ENCODE measurements at places on chromosomes 6 and 20. TPM values are rescaled to one million over a fixed set of nuclear protein-coding genes. Genes with fewer than 3 reads are reported as not detected.

NR2E1 gene
- not detected for total RNA-seq

ARMC12 gene
- 1.3 TPM for total RNA-seq

OR2H1 gene
- not detected for total RNA-seq

MC3R gene
- not detected for total RNA-seq

SGK2 gene
- total RNA-seq, result 2.5 TPM

TBXT gene
- not detected for total RNA-seq

NHSL1 gene
- 19.0 TPM for total RNA-seq

NANP gene
- 6.0 TPM for total RNA-seq

EFCAB8 gene
- total RNA-seq, result 0.97 TPM

GSTA3 gene
- not detected for total RNA-seq

IMPG1 gene
- total RNA-seq, result not detected

NKAPL gene
- not detected for total RNA-seq

SLC22A3 gene
- not detected for total RNA-seq

BMP6 gene
- total RNA-seq, result not detected

- no peak overlapping the region for H3K4me3 ChIP-seq
- peak overlapping the region; percentile 58 for H3K27ac ChIP-seq
- H3K4me1 ChIP-seq, result peaks cover 17% of the 10 kb centered on the region
- no peak for DNase-seq
- no peaks in the 10 kb centered on the region for H3K36me3 ChIP-seq
Observed at GRCh38 chr6:5287205-5287965, 26.1 kb downstream of the FARS2 start.

GRCh38 chr6:115203381-115203780, 857.3 kb downstream of the FRK start:
- H3K27me3 ChIP-seq, result peaks cover 2% of the 10 kb centered on the region
- H3K36me3 ChIP-seq, result no peaks in the 10 kb centered on the region
- H3K27ac ChIP-seq, result no peak overlapping the region
- no peak for DNase-seq
- H3K4me1 ChIP-seq, result no peaks in the 10 kb centered on the region

- H3K27ac ChIP-seq, result no peak overlapping the region
- H3K4me1 ChIP-seq, result peaks cover 13% of the 10 kb centered on the region
- DNase-seq, result no peak
- H3K27me3 ChIP-seq, result no peaks in the 10 kb centered on the region
- no peak overlapping the region for H3K4me3 ChIP-seq
Observed at GRCh38 chr6:8940356-8940755, 505.0 kb upstream of the SLC35B3 start.

- H3K4me3 ChIP-seq, result no peak overlapping the region
- H3K27ac ChIP-seq, result no peak overlapping the region
- no peaks in the 10 kb centered on the region for H3K4me1 ChIP-seq
- no peaks in the 10 kb centered on the region for H3K36me3 ChIP-seq
- DNase-seq, result peak; percentile 78
- H3K27me3 ChIP-seq, result peaks cover 6% of the 10 kb centered on the region
Observed at GRCh38 chr20:24950836-24951525, 1.9 kb downstream of the CST7 start.

- no peak overlapping the region for H3K4me3 ChIP-seq
- H3K27ac ChIP-seq, result no peak overlapping the region
- no peak for DNase-seq
Observed at GRCh38 chr6:27333642-27334040, 21.6 kb upstream of the POM121L2 start.

- peaks cover 8% of the 10 kb centered on the region for H3K4me1 ChIP-seq
- DNase-seq, result no peak
- H3K27me3 ChIP-seq, result peaks cover 81% of the 10 kb centered on the region
- no peak overlapping the region for H3K4me3 ChIP-seq
Observed at GRCh38 chr6:96926425-96926824, 1.9 kb downstream of the KLHL32 start.

DNA sequence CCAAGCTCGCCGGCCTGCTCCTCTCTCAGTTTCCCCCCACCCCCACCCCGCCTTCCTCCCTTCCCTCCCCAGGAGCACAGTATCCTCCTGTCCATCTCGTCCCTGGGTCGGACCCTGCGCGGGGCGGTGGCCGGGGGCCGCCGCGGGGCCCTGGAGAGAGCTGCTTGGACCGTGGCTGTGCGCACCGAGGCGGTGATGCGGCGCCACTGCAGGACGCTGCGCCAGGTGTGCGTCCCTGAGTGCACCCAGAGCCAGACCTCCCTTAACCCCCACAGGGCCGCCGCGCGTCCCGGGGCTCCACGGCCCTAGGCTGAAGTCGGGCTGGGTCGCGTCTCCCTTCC, 2.2 kb downstream of the C20orf204 start:
- H3K4me1 ChIP-seq, result peaks cover 19% of the 10 kb centered on the region
- no peak overlapping the region for H3K27ac ChIP-seq
- peaks cover 9% of the 10 kb centered on the region for H3K27me3 ChIP-seq
- H3K36me3 ChIP-seq, result peaks cover 6% of the 10 kb centered on the region
- DNase-seq, result no peak

- H3K4me1 ChIP-seq, result no peaks in the 10 kb centered on the region
- no peak for DNase-seq
- no peak overlapping the region for H3K4me3 ChIP-seq
- no peaks in the 10 kb centered on the region for H3K36me3 ChIP-seq
Observed at GRCh38 chr20:13305284-13305683, 84.2 kb downstream of the ISM1 start.

- H3K36me3 ChIP-seq, result peaks cover 26% of the 10 kb centered on the region
- no peak for DNase-seq
- H3K27me3 ChIP-seq, result no peaks in the 10 kb centered on the region
- H3K27ac ChIP-seq, result no peak overlapping the region
- no peaks in the 10 kb centered on the region for H3K4me1 ChIP-seq
Observed at GRCh38 chr6:63677282-63677681, 41.7 kb downstream of the PHF3 start.

GRCh38 chr6:126696921-126697693, 357.2 kb downstream of the CENPW start:
- DNase-seq, result no peak
- peaks cover 3% of the 10 kb centered on the region for H3K4me1 ChIP-seq
- peaks cover 3% of the 10 kb centered on the region for H3K27me3 ChIP-seq
- H3K4me3 ChIP-seq, result no peak overlapping the region

DNA sequence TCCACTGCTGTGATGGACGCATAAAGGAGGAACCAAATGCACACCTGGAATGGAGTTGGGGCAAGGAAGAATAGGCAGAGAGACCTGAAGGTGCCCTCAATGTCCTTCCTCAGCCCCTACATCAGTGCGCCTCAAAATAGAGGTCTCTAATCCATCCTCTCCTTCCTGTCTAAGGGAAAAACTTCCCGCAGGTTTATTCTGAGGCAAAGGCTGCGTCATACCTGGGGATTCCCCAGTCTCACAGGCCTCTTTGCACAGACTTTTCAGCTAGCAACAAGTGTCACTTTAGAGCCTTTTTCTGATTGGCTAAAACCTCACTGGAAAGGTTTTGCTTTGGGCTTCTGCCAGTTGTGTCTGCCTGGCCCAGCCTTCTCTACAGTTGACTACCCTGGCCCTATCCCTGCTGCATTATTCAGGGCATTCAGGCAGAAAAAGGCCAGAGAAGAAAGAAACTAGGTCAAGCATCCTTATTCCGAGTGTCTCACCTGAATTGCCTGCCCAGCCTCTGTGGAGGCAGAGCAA, 1.8 kb upstream of the HLA-DQB1 start:
- H3K27ac ChIP-seq, result no peak overlapping the region
- no peak for DNase-seq
- H3K4me1 ChIP-seq, result no peaks in the 10 kb centered on the region

GRCh38 chr20:33280775-33281174, 2.2 kb upstream of the BPIFB1 start:
- H3K4me3 ChIP-seq, result no peak overlapping the region
- DNase-seq, result no peak
- peaks cover 26% of the 10 kb centered on the region for H3K27me3 ChIP-seq
- H3K4me1 ChIP-seq, result no peaks in the 10 kb centered on the region
- H3K27ac ChIP-seq, result no peak overlapping the region

DNA sequence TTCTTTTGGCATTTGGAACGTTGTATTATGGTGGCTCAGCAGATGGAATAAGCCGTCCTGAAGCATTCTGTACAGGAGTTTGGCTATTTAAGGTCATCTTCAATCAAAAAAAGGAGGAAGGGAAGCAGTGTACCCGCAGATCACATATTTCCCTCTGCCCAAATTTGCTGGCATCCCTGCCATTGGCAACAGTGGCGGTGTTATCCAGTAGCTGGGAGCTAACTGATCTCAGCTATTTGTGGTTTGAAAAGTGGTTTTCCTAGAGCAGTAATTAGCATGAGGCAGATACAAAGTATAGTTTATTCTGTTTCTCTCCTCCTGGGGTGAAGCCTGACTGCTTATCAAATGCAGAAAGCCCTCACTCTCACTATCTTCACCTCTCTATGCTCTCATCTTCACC, 576.8 kb downstream of the QKI start:
- H3K4me3 ChIP-seq, result no peak overlapping the region
- no peak overlapping the region for H3K27ac ChIP-seq
- no peaks in the 10 kb centered on the region for H3K4me1 ChIP-seq
- no peak for DNase-seq
- H3K27me3 ChIP-seq, result no peaks in the 10 kb centered on the region

GRCh38 chr6:34052918-34053608, 92.8 kb downstream of the GRM4 start:
- H3K4me1 ChIP-seq, result no peaks in the 10 kb centered on the region
- DNase-seq, result no peak
- H3K27me3 ChIP-seq, result peaks cover 25% of the 10 kb centered on the region
- no peak overlapping the region for H3K27ac ChIP-seq
- H3K4me3 ChIP-seq, result no peak overlapping the region
- H3K36me3 ChIP-seq, result no peaks in the 10 kb centered on the region

GRCh38 chr20:33604084-33604990, 57.8 kb upstream of the C20orf144 start:
- no peak overlapping the region for H3K4me3 ChIP-seq
- H3K36me3 ChIP-seq, result peaks cover 12% of the 10 kb centered on the region
- no peak overlapping the region for H3K27ac ChIP-seq
- no peaks in the 10 kb centered on the region for H3K27me3 ChIP-seq
- DNase-seq, result no peak

DNA sequence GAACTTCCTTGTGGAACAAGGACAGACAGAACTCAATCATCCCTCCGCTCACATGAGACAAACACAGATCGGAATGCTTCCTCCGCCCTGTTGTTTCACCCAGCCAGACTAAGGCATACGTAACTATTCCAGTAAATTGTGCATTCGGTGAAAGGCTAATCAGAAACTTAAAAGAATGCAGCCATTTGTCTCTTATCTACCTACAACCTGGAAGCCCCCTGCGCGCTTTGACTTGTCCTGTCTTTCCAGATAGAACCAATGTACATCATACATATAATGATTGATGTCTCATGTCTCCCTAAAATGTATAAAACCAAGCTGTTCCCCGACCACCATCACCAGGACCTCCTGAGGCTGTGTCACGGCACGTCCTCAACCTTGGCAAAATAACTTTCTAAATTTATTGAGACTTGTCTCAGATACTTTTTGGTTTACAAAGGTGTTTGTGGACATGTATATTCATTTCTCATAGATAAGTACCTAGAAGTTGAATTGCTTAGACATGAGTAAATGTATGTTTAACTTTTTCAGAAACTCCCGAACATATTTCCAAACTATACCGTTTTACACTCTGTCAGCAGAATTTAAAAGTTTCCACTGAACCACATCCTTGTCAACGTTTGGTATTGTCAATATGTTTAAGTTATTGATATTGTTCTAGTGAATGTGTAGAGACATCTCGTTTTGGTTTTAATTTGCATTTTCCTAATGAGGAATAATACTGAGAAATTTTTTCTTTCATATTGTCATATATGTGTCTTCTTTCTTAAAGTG, 197.6 kb upstream of the THBS2 start:
- H3K4me3 ChIP-seq, result no peak overlapping the region
- H3K27ac ChIP-seq, result peak overlapping the region; percentile 63
- peaks cover 20% of the 10 kb centered on the region for H3K4me1 ChIP-seq
- no peak for DNase-seq
- H3K27me3 ChIP-seq, result no peaks in the 10 kb centered on the region

- H3K27ac ChIP-seq, result peak overlapping the region; percentile 91
- H3K27me3 ChIP-seq, result no peaks in the 10 kb centered on the region
- H3K4me3 ChIP-seq, result peak overlapping the region; percentile 26
- no peak for DNase-seq
- H3K4me1 ChIP-seq, result peaks cover 49% of the 10 kb centered on the region
Observed at GRCh38 chr6:1686117-1687098, 76.7 kb downstream of the FOXC1 start.

DNA sequence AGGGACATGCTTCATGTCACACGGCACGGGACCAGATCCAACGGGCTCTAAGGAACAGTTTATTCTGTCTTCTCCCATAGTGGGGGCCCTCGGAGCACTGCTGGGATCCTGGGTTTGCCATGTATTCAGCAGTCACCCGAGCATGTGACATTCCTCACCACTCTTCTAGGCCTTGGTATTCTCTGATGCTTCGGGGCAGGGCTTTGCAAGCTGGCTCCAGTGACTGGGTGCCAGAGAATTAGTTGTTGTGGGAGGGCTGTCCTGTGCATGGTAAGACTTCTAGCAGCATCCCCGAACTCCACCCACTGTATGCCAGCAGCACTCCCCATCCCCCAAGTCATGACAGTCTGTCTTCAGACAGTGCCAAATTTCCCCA, 5.4 kb downstream of the CCN5 start:
- peaks cover 55% of the 10 kb centered on the region for H3K4me1 ChIP-seq
- DNase-seq, result no peak
- peak overlapping the region; percentile 98 for H3K27ac ChIP-seq
- H3K36me3 ChIP-seq, result no peaks in the 10 kb centered on the region

GRCh38 chr20:35489717-35490116, 34.3 kb downstream of the CEP250 start:
- H3K27ac ChIP-seq, result no peak overlapping the region
- H3K4me1 ChIP-seq, result no peaks in the 10 kb centered on the region
- no peaks in the 10 kb centered on the region for H3K27me3 ChIP-seq
- H3K36me3 ChIP-seq, result peaks cover 37% of the 10 kb centered on the region
- no peak for DNase-seq

DNA sequence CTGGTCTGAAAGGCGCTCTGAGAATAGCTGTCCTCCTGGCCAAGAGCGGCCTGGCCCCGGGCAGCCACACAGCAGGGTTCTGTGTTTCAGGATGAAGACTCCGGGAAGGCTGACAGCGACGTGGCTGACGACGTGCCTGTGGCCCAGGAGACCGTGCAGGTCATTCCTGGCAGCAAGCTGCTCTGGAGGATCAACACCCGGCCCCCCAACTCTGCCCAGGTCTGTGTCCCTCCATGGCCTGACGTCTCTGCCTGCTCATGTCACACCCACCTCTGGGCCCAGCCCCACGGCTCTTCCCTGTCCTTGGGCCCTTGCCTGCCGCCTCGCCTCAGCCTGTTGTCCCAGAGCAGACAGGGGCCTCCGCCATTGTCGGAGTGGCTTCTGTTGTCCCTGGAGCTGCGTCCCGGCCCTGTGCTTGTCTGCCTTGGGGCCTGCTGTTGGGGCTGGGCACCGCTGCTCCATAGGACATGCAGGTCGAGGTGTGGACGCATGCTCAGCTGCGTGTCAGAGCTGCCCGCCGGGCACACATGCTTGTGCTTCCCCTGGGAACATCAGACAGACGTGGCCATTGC, 16.2 kb upstream of the ADRM1 start:
- DNase-seq, result no peak
- no peak overlapping the region for H3K4me3 ChIP-seq
- H3K27me3 ChIP-seq, result no peaks in the 10 kb centered on the region
- H3K27ac ChIP-seq, result no peak overlapping the region
- peaks cover 29% of the 10 kb centered on the region for H3K36me3 ChIP-seq
- no peaks in the 10 kb centered on the region for H3K4me1 ChIP-seq

- H3K36me3 ChIP-seq, result no peaks in the 10 kb centered on the region
- H3K27ac ChIP-seq, result no peak within 1 kb of the TSS
- H3K4me3 ChIP-seq, result no peak within 1 kb of the TSS
- H3K27me3 ChIP-seq, result peaks cover 48% of the 10 kb centered on the region
Observed at GRCh38 chr20:37261714-37262113, at the start of gene GHRH. TSS of gene GHRH (minus strand) at chr20:37261814. CDS start at chr20:37256889, 4,925 bp downstream.

Data from osteocyte (in vitro differentiated cells).